Amygdala (tissue), 56 donors: ENCODE measurements at places on chromosomes 7 and 10.

DNA sequence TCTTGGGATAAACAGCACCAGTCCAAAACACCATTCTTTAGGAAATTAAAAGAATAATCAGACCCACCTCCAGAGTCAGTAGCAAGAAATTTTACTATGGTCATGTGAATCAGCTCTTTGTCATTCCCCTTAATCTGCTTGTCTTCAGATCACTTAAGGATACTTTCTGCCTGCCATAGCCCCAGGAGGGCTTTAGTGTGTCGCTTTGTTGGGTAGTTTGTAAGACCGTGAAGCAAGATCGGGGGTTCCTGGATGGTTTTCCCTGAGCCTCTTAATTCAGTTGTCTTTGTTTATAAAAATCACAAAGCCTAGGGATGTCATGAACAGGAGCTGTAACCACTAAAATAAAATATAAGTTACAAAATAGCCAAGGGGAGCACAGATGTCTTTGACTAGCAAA, 223.6 kb downstream of the RELN start:
- DNase-seq, result no peak

GRCh38 chr10:129969184-129969910, 5.3 kb upstream of the EBF3 start:
- DNase-seq, result no peak

- DNase-seq, result peak; percentile 41
These were observed 1.0 kb downstream of the ATE1 start for GRCh38 chr10:121926671-121927317.

DNA sequence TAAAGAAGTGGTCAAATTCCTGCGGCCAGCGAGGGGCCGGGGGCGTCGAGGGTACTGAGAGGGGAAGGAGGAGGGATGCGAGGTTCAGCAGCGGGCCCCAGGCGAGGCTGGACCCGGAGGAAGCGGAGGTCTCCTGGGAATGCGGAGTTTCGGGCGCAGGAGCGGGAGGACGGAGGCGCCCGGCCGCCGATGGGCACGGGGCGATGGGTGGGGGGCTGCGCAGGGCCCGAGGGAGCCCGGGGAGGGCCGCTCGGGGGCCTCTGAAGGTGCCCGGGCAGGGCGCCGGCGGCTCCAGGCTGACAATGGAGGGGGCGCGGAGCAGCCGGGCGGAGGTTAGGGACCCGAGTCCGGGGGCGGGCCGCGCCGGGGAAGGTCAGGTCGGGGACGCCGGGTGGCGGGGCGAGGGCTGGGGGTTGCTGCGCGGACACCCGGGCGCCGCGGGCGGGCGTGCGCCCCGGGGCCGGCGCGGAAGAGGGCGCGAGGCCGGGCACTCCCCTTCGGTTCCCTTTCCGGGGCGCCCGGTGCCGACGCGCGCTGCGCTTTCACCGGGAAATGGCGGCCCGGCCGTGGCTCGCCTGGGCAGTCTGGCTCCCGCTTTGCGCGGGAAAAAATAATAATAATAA, 683 bp downstream of the MACROH2A2 start:
- DNase-seq, result no peak

DNA sequence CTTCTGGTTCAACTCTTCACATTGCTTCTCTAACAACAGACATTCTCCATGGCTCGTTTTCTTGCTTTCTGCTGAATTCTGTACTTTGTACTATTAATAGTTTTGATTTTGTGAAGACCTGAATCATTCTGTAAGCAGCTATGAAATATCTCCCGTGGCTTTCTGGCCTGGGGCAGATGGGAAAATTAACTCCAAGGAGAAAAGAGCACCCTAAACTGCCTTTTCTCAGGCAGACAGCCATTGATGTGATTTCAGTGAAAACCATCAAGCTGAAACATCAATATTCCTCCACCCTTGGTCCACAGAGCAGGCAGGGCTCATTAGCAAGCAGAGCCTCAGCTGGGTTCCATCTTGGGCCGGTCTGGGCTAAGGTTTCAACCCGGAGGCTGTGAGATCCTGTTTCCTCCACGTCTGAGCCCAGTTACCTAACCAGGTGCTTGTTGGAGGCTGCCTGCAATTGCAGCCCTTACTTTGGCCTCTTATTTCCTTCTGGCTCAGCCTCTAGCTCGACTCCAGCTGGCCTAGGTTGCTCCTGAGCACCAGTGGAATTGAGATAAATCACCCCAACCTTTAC, 21.1 kb upstream of the EZH2 start:
- DNase-seq, result no peak

GRCh38 chr7:158664406-158664805, 40.2 kb downstream of the NCAPG2 start:
- DNase-seq, result no peak

DNA sequence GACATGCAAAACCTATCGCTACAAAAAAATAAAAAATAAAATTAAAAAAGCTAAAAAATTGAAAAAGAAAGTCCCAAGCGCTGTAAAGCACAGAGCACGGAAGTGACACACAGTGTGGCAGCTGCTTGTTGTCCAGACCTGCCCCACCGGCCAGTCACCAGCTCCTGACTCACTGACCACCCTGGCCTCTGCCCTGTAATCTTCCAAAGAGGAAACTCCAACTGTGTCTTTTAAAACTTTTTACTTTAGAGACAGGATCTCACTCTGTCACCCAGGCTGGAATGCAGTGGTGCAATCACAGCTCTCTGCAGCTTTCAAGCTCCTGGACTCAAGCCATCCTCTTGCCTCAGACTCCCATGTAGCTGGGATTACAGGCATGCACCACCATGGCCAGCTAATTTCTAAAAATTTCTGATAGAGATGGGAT, 23.6 kb downstream of the GNA12 start:
- DNase-seq, result no peak

DNA sequence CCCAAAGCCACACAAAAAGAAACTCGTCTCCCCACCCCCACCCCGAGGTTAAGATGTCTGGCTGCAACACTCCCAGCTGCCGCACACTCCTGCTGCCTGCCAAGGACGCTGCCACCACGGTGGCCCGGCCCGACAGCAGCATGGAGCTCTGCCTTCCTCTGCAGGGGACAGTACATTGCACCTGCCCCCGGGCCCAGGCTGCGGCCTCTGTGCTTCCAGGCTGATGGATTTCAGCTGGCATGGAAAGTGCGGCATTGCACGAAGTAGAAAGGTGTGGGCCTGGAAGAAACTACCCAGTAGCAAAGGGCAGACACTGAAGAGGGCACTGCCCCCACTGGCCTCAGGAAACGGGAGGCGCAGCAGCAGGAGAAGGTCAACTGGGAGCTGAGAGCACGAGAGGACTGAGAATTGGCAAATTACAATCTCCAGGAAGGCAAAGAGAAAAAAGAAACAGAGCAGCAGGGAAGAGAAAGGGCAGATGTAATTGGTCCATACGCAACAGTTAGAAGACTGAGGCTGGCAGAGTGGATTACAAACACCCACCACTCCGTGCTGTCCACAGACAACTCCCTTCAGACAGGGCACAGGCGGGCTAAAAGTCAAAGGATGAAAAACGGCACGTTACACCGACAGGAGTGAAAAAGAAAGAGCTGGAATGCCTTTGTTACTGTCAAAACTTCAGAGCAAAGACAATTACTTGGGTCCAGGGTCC, 117.1 kb upstream of the DIP2C start:
- no peak for DNase-seq

DNA sequence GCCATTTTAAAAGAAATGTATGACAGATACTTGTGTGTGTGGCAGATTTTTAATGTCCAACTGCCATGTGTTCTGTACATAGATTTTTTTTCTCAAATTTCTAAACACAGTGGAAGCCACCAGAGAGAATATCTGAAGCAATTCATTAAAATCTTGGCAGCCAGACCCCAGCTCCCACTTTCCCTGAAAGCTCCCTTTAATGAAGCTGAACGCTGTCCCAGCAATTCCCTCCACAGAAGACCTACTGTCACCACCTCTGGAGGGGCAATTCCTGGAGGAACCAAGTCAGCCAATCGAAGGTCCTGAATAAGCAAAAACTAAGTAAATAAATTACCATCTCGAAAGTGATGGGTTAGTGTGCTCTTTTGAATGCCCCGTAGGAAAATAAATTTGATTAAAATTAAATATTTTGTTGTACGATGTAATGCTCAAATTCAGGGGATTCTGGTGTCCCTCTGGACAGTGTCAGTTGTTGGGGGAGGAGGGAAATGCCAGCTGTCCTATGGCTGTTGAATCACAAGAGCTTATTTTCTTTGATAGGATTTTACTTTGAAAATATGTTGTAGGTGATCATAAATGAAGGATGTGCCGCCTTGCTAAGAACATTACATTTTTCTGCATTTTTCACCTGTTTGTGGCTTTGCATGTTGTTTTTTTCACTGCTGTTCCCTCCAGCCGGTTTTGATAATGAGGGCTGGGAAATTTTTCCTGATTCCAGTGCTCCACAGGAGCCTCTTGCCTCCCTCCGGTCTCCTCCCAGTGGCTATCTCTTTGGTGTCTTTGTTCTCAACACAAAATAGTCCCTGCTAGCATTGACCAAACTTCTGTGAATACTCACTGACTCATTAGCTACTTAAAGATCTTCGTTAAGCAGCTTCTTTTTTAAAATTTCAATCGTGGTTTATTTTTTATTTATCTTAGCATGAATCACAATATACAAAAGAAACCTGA, 9.2 kb upstream of the GSAP start:
- no peak for DNase-seq

- DNase-seq, result no peak
These were observed 367.7 kb upstream of the SEMA3D start for GRCh38 chr7:85554236-85555178.

GRCh38 chr7:114789871-114790311, 132.0 kb upstream of the MDFIC start:
- DNase-seq, result no peak

DNA sequence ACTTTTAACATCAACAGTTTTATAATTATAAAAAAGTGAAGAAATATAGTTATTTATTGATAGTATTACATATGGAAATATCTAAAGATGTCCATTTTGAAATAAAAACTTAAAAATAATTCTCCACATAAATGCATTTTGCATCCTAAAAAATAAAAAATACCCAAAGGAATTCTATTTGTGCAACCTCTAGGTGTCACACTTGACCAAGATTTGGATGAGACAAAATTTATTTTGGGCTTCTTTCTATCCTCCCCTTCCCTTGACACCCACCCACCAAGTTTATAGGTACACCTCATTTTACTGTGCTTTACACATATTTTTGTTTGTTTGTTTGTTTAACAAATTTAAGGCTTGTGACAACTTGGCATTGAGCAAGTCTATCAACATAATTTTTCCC, 3.3 kb upstream of the THSD7A start:
- DNase-seq, result no peak

DNA sequence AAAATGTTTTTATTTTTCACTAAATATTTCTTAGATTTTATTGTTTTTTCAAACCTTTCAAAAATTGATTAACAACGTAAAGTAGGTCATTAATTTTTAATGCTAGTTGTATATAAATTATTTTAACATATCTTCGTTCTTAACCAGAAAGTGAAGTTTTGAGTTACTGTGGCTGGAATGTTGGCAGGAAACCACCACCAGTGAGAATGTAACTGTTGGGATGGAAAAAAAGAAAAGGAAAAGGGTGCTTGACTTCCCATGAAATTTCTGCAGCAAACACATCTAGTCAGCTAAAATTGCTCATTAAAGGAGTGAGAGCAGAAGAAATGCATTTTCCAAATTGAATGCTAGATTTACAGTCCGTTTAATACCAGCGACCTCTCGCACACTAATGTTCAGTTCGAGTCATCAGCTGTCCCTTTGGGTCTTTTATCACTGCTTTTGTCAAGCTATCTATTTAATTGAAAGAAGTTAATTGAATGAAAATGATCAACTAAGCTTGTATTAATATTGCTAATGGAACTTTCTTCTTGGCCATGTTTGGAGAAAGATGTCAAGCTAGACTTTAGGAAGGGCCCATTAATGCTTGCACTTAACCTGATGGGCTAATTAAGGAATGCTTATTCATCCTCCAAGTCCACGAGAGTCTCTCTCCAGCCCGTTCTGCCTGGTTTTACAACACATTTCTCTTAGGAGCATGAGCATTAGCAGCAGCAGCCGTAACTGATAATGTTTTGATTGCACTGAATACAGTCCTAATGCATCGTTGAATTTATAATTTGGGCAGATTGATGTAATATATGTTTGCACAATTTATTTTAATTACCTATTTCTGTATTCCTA, 70.1 kb downstream of the UBE3C start:
- no peak for DNase-seq

GRCh38 chr10:4003348-4003973, 218.5 kb upstream of the KLF6 start:
- DNase-seq, result no peak

- no peak for DNase-seq
These were observed 36.8 kb downstream of the OGDH start for GRCh38 chr7:44643206-44643605.

DNA sequence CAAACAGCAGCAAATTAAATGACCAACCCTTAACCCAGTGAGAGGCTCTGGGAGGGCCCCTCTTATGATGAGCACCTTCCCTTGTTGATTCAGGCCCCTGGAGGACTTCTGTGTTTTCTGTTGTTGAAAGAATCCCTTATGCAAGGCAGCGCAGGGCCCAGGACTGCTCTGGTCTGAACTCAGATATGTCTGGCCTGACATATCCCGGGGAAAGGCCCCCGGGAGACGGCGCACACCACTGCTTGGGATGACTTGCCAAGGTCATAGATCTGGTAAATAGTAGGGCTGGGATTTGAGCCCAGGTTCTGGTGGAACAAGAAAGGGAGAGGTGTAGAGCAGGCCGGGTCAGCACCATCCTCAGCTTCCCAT, 124.0 kb downstream of the AOAH start:
- no peak for DNase-seq

GRCh38 chr10:64617085-64617484, 1095.9 kb downstream of the REEP3 start:
- no peak for DNase-seq

GRCh38 chr10:75097666-75098285, 13.7 kb upstream of the SAMD8 start:
- no peak for DNase-seq

DNA sequence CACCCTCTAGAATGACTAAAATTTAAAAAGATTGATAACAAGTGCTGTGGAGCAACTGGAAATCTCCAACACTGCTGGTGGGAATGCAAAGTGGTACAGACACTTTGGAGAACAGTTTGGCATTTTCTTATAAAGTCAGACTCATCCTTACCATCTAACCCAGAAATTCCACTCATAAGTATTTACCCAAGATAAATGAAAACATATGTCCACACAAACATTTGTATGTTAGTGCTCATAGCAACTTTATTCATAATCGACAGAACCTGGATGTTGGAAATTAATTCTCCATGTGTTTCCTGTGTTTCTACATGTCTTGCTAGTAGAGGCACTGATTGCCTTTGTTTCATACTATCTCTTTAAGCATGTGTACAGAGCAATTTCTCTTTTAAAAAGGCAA, 282.4 kb downstream of the AHR start:
- DNase-seq, result no peak

GRCh38 chr10:85604884-85605283, 761.7 kb downstream of the GRID1 start:
- DNase-seq, result no peak

DNA sequence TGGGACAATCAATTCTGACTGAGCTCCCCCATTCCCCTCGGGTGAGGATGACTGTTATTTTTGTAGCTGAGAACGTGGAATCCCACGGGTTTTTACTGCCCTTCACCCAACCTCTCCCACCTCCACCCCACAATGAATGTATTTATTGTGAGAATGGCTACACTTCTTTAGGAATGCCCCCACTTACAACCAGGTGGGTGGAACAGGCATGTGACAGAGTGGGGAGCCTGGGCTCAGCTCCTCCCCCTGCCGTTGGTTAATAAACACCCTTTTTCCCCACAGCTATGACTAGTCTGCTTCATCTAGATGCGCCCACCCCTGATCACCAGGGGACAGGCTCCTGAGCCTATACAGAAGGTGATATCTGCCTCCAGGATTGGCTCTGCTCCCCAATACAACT, 2.0 kb downstream of the MRPL43 start:
- DNase-seq, result no peak

GRCh38 chr10:131848741-131849590, 51.8 kb upstream of the PPP2R2D start:
- no peak for DNase-seq

- DNase-seq, result no peak
These were observed 10.8 kb upstream of the NRP1 start for GRCh38 chr10:33345236-33345635.
